ENCODE measurements at places on chromosomes 12 and 14. TPM values are rescaled to one million over a fixed set of nuclear protein-coding genes. Genes with fewer than 3 reads are reported as not detected.

DNA sequence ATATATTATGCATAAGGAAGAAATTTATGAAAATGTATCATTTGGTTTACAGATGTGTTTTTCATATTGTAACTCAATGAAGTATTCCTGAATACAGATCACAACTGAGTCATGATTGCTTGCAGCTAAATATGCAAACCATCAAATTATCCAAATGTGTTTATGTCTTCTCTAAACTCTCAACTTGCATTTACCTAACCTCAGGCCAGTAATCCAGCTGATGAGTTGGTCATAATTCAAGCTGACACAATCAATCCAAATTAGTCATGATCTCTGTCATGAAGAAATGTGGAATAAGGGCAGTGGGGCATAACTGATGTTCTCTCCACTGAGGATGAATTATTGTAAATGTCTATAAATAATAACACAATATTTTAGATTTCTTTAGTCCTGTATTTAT, 104.8 kb upstream of the CNTN1 start:
- no peak for DNase-seq

GRCh38 chr12:26156201-26156871, 31.5 kb upstream of the BHLHE41 start:
- no peak for DNase-seq

- DNase-seq = no peak
Observed at GRCh38 chr12:114823724-114824123, 139.7 kb upstream of the TBX3 start.

The MANSC4 gene
- total RNA-seq = not detected

DNA sequence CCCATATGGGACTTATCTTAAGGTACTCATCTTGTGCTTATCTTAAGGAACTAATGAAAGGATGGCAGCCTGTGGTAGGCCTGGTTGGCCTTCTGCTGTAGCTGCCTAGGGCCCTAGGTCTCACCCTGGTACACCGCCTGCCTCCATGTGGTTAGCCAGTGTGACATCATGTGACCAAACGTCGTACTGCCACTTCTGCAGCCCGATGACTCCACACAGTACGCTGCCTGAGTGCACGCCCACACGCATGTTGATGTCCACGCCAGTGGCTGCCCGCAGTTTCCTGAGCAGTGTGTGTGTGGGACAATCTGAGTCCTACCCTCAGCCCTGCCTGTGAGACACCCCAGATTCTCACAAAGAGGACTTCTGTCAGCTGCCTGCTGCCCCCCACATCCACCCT, 5.1 kb downstream of the ADCY4 start:
- DNase-seq = peak; percentile 91

The RPL41 gene
- 1,517 TPM for total RNA-seq

Data from cardiac septum (tissue), 1 donor.